ENCODE measurements at places on chromosomes 5 and 9.
A peak's percentile ranks its signal among the peaks of the same experiment; 100 is the strongest.

DNA sequence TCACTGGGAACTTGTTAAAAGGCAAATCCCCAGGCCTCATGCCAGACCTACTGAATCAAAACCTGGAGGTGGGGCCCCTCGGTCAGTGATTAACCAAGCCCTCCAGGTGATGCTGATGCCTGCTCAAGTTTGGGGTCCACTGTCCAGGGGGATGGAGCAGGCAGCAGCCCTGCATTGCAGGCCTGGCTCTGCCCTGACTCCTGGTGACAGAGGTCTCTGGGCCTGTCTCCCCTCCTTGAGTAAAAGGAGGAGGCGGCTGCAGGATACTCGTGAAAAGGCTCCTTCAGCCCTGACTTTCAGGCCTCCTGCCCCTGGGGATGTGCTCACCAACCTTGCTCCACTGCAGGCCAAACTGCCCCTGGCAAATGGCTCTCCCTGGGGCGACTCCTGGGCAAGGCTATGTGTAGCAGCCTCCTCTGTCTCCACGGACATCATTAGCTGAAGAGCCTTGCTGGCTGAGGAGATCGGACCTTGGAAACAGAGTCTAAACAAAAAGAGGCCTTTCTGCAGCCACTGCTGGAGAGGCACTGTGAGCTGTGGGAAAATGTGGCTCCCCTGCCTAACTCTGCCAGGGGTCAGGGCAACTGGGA lies 134.8 kb upstream of the ALDH1B1 start:
- DNase-seq, result no peak

- DNase-seq, result no peak
Measured at GRCh38 chr5:174614500-174615135, 109.8 kb upstream of the MSX2 start.

- DNase-seq, result no peak
Measured at GRCh38 chr5:55538661-55539060, 3.9 kb upstream of the PLPP1 start.

GRCh38 chr5:61569353-61569752 lies 237.3 kb downstream of the ZSWIM6 start:
- DNase-seq, result no peak

GRCh38 chr5:127430627-127431026 lies 86.8 kb upstream of the PRRC1 start:
- no peak for DNase-seq

- DNase-seq, result no peak
Measured at GRCh38 chr9:4017749-4018491, 281.9 kb downstream of the GLIS3 start.

- no peak for DNase-seq
Measured at GRCh38 chr9:96186591-96187011, 115.4 kb downstream of the HSD17B3 start.

DNA sequence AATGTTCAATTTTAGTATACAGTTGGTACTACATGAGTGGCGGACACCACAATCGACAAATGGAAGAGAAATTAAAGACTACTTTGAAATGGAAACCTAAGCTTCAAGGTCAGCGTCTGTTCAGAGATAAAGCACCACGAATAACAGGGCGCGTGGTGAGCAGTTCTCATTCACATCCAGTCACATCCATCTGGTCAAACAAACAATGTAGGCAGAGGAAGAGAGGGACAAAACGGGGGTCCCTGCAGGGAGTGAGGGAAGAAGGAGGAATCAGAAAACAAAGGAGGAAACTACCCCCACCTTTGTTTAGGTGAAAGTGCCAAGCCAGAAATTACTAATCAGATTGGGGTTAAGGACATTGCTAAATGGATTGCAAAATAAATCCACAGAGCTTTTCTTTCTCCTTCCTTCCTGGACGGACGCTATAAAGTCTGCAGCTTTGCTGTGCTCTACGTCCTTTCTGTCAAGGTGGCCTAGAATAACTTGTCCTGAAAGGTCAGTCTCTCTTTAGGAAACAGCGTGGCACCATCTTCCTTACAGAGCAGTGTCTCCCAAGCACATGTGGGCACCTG lies 138.6 kb downstream of the ENTREP1 start:
- DNase-seq, result no peak

- no peak for DNase-seq
Measured at GRCh38 chr9:68898781-68899439, 115.0 kb downstream of the PRKACG start.

DNA sequence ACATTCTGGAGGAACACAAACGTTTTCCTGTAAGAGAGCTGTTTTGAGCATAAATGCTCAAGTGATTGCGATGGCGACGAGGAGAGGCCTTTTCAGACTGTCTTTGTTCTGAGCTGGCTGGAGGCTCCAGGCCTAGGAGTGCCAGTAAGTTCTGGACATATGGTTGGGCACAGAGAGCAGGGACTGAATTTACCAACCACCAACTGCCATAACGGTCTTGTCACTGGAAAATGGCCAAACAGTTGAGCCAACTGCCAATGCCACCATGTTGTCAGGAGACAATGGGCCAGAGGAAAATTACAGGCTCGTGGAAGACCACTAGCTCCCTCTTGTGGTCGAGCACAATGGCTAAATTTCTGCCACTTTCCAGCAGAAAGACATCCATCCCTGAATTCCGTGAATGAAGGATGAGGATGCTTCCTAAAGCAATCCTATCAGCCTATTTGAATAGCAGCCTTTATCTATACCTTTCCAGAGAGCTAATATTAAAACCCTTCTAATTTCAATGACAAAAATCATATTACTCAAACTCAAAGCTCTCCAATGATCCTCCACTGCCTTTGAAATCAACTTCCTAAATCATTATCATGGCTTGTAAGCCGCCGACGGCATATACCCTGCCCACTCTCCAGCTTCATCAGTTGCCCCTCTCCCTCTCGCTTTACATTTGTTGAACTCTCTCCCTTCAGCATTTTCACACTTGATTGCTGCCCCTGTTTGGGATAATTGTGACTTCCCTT lies 66.9 kb upstream of the GLIS3 start:
- DNase-seq, result peak; percentile 28

- no peak for DNase-seq
Measured at GRCh38 chr9:78860801-78861475, 564.0 kb downstream of the PSAT1 start.

DNA sequence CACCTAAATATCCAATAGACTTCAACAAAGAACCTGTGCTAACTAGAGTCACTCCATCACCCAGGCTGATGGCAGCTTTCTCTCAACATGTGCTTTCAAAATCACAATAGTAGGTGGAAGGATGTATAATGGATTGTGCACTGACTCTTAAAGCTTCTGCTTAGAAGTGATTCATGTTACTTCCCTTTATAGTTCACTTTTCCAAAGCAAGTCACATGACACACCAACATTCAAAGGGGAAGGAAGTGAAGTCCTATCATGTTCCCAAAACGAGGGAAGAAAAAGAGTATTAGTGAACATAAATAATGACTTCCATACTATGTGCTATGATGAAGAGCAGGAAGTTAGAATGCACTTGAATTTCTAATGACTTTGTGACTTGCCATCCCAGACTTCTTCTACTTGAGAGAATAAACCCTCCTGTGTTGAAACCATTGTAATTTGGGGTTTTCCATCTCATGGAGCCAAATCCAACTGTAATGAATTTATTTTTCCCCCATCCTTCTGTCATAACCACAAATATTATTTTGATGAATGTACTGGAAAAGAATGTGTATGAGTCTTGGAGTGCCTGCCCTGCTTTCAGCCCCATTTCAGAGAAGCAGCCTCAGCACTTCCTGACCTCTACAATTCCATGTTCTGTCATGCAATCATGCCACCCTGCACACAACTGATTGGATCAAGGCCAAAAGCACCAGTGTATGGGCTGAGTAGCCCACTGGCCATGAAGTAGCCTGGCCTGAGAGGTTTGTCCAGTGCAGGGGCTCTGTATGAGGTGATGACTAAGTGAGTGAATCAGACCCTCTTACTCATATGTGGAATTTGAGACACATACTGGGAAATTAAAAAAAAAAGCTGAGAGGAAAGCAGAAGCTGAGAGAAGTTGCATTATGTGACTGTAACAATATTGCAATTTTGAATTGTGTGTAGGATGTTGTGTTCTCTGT lies 525.9 kb upstream of the CLINT1 start:
- DNase-seq, result peak; percentile 8

DNA sequence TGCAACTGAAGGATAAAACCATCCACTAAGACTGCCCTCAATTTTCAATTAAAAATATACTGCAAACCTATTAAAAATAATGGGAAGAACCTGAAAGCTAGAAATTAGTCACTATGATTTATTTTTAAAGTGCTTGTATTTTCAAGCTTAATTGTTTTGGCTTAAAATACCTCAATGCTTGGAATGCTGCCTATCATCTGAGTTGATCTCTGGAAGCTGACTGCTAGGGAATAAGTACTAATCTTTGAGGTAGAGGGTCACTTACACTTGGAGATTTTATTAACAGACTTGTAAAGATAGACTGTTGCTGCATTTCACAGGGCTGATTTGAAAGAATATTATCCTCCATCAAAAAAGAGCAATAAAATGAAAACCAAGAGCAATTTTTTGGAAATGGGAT lies 6.2 kb downstream of the PCSK1 start:
- no peak for DNase-seq

DNA sequence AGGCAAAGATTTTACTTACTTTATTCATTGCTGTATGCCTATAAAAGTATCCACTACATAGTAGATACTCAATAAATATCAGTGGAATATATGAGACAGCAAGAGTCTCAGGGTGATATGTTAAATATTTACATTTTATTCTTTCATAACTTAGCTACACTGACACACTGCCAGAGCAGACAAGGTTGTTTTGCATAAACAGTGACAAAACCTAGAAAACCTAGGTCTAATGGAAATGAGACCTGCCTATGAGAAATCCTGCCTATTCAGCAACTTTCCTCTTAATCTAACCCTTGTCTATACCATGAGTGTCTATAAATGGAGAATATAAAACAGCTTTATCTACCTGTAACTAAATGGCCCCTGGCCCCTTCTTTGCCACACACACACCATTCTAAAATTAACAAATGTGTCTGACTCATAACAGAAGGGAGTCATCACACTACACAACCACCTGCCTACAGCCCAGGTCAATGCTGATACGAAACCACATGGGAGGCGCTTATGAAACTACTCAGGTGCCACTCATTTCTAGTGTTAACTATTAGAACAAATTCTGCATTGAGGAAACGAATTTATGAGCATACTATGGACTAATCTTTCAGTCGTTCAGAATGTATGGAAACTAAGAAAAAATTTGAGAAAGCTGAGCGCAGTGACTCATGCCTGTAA lies 60.3 kb downstream of the UBAP2 start:
- DNase-seq, result no peak

- DNase-seq, result no peak
Measured at GRCh38 chr5:10562201-10563109, 1.4 kb upstream of the ANKRD33B start.

GRCh38 chr5:65512170-65512937 lies 30.6 kb upstream of the ADAMTS6 start:
- DNase-seq, result no peak

- no peak for DNase-seq
Measured at GRCh38 chr5:149745-150485, 41.4 kb upstream of the LRRC14B start.
